ENCODE measurements at places on chromosomes 7 and 10.

DNA sequence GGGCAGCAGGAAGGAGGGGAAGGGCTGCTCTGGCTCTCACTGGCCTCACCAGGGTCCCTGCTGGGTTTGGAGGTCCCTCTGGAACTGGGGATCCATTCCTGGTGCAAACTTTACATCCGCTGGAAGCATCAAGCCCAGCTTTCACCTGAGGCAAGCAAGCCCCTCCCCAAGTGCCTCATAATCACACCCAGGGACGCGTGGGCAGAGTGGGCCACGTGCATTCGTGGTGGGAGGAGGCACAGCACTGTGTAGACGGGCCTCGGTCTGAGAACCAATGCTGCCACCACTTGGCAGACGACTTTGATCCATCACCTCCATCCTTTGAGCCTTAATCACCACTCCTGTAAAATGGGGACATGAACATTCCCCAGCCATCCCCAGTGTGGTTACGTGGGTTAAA, 74.1 kb downstream of the VWA2 start:
- DNase-seq, result no peak

GRCh38 chr7:31017721-31018120, 34.4 kb upstream of the ADCYAP1R1 start:
- DNase-seq, result no peak

DNA sequence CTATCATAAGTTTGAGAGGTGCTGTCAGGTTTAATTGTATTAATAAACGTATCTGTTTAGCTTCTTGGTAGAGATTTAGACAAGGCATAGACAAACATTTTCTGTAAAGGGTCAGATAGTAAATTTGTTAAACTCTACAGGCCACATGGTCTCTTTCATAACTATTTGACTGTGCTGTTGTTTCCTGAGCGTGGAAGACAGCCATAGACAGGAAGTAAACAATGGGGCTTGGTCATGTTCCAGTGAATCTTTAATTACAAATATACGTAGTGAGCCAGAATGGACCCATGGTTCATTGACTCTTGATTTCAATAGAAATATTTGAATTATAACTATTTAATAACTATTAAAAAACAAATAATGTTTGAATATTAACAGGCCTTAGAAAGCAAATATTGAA, 451.1 kb downstream of the SH2D4B start:
- DNase-seq, result no peak

DNA sequence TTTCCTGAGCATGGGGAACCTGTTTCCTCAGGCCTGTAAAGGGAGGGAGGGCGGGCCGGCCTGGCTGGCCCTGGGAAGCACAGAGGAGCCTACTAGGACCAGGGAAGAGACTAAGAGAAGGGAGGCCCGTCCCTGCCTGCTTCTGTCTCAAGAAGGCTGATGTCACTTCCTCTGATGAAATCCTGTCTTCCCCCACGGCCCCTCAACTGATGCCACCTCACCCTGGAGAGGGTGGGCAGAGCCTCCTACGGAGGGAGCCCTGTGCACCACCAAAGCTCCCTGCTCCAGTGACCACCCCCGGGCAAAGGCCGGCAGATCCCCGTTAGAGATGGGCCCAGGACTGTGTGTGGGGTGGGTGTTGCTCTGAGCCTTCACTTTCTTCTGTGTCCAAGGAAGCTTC, 1.0 kb upstream of the PILRA start:
- no peak for DNase-seq

DNA sequence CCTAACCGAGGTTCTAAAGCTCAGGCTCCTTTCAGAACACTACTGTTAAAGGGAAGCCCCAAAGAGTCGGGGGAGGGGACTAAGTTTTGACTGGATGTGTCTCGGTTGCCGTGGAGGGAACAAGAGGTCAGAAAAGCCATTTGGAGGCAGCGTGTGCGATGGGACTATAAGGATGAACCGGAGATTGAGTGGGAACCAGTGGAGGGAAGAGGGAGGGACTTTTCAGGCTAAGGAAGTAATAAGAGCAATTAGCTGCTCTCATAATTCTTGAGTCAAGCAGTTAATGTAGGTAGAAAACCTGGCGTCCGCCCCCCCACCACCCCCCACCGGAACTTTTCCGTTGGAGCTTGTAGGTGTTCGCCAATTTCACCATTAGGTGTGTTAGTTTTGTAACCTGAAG, 491 bp upstream of the AKAP9 start:
- no peak for DNase-seq

DNA sequence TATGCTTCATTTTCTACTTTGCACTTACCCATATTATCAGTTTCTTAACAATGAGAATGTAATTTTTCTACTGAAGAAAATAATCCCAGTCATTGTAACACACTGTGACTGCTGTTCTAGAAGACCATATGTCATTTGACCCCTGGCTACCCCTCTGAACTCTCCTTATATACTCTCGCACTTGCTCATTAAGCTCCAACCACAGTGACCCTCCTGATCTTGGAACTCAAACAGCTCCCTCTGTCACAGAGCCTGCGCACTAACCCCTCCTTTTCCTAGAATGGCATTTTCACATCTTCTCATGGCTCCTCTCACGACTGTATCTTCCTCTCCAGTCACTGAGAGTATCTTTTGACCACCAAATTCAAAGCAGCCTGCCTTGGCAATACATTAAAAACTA, 169.7 kb downstream of the CACNA2D1 start:
- DNase-seq, result no peak

DNA sequence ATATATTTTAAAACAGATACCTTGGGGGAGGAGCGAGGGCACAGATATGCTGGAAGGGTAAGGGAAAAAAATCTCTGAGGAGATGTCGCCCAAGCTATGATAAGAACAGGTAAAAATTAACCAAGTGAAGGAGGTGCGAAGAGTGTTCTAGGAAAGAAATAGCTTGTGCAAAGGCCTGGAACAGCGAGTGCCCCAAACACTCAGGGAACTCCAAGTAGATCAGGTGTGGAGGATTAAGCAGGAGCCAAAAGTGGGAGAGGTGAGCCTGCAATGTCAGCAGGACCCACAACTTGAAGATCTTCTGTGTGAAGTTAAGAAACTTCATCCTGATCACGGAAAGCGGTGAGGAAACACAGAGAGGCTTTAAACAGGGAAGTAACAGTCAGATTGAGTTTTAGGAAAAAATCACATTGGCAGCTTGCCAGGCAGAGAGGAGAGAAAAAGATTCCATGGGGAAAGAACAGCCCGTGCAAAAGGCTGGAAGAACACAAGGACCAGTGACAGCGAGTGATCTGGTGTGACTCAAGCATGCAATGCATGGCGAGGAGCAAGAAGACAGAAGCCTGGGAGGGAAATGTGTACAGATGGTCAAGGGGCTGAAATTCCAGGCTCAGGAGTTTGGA, 30.7 kb downstream of the FGF8 start:
- no peak for DNase-seq

DNA sequence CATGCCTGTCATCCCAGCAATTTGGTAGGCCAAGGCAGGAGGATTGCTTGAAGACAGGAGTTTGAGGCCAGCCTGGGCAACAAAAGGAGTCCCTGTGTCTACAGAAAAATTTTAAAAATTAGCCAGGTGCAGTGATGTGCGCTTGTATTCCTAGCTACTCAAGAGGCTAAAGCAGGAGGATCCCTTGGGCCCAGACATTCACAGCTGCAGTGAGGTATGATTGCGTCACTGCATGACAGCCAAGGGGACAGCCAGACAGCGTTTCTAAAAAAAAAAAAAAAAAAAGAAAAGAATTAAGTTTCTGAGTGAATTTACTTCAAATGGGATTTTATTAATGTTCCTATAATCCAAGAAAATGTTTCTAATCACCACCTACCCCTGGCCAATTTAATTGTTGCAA, 87.4 kb upstream of the RNF148 start:
- no peak for DNase-seq

- no peak for DNase-seq
Measured at GRCh38 chr7:100093498-100093897, 4.7 kb downstream of the COPS6 start.

Measured in stimulated activated CD8-positive, alpha-beta memory T cell treated with anti-CD3 and anti-CD28 coated beads, Interleukin-7, amount 100 ng/mL, for 24 hours (primary cell).